H7 (cell line): ENCODE measurements at places on chromosomes 3 and 15.

DNA sequence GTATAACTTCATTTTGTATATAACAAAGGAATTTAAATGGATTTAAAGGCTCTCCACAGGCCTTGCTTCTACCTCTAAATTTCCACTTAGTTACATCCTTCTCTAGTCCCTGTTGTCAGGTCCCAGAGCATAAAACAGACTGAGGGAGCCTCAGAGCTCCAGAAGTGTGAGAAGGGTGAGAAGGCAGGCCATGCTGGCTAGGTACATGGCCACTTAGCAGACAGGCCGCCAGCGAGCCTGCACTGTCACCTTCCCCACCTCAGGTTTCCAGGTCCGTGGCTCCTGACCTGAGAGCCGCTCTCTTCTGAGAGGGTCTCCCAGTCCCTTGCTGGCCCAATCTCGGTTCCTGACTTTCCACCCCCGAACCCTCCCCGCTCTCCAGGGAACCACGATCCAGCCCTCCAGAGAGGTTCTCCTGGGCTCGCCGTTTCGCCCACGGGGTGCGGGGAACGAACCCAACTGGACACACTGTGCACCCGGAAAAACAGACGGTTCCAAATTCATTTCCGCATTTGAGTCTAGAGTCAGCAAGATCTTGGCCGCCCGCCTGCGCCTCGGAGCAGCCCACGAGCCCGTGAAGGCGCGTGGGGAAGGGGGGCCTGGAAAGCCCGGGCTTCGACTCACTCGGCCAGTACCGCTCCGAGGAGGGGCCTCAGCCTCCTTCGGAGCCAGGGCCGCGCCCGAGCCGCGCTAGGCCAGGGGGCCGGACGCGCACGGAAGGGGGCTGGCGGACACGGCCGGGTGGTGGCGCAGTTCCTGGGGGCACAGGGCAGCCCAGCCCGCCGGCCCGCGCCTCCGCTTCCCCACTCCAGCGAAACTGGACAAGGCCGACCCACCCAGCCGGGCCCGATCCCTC, 16.7 kb upstream of the SOX2 start:
- DNase-seq = peak; percentile 92

DNA sequence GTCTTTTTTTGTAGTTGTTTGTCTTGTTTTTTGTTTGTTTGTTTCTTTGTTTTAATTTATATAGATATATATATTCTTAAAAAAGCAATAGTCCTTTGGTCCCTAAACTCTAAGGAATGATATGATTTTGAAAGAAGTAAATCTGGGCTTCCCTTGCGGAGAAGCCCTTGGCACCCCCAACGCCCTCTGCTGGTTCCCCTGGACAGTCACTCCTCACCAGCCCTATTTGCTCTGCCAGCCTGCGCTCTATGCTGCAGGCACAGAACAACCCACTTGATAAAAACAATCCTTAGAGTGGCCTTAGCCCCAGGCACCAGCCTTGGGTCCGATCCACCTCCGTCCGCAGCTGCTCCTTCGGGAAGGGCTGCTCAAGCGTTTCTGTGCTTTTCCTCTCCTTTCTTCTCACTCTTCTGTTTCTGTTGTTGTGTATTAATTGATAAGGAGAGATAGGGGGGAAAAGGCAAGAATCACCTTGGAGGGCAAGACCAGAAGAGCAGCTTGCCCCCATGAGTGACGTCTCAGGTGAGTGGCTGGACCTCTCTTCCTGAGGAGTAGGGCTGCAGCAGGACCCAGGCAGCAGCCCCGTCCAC, 13.7 kb upstream of the PARP6 start:
- DNase-seq = peak; percentile 86

DNA sequence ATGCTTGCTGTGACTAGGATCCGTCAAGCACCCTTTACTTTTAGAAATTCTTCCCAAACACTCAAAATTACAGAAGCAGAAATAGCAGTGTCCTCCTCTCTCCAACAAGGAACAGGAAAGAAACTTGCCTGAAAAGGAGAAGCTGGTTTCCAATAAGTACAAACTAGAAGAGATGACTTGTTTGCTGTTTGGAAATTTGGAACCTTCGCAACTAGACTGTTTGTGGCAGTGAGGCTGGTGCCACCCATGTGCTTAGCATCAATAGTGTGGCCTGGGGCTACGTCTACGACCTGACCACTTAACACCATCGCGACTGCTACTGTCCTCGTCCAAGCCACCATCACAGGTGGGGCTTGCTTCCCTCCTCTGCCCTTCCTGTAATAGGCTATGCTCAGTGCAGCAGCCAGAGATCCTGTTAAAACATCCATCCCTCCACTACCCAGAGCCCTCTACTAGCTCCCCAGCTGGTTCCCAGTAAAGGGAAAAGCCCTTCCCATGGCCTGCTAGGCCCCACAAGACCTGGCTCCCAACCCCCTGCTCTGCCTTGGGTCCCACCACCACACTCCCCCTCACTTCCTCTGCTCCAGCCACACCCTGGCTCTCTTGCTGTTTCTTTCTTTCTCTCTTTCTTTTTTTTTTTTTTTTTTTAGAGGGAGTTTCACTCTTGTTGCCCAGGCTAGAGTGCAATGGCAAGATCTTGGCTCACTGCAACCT, 52.6 kb upstream of the CCR2 start:
- no peak for DNase-seq

DNA sequence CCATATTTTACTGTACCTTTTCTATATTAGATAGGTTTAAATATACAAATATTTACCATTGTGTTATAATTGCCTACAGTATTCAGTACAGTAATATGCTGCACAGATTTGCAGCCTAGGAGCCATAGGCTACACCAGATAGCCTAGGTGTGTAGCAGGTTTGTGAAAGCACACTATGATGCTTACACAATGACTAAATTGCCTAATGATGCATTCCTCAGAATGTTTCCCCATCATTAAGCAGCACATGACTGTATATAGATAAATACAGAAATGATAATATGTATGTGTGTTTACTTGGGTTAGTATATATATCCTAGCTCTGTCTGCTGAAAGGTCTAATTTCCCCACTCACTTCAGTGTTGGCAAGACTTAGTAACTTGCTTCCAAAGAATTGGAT, 65.8 kb downstream of the MYL3 start:
- DNase-seq = no peak

- no peak for DNase-seq
Observed at GRCh38 chr3:151276687-151277042, 1.7 kb downstream of the P2RY14 start.

GRCh38 chr3:182686033-182686886, 107.0 kb upstream of the ATP11B start:
- no peak for DNase-seq

DNA sequence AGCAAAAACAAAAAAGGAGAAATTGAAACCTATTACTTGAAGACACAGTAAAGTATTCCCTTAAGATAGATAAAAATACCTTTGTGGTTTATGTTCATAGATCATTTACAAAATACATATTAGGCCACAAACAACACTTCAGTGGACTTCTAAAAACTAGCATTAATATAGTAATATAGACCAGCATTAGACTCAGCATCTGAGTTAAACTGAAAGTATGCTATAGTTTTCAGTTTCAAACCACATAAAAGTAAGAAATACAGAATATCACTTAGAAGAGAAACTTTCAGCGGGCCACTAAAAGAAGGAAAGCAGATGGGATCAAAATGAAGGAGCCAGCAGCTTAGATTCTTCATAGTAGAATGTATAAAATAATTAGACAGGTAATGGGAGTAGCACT, 86.6 kb downstream of the MSL2 start:
- no peak for DNase-seq

GRCh38 chr15:67416891-67417290, 104.0 kb upstream of the C15orf61 start:
- DNase-seq = no peak

GRCh38 chr3:147654827-147655226, 245.7 kb downstream of the ZIC1 start:
- no peak for DNase-seq

- no peak for DNase-seq
Observed at GRCh38 chr3:130081351-130081881, at the start of gene ALG1L2. Gene ALG1L2, plus strand, starts transcription at chr3:130081831. Its CDS starts 186 bp downstream, at chr3:130082017.

GRCh38 chr3:184040010-184040409, 8.5 kb downstream of the HTR3D start:
- DNase-seq = peak; percentile 79

DNA sequence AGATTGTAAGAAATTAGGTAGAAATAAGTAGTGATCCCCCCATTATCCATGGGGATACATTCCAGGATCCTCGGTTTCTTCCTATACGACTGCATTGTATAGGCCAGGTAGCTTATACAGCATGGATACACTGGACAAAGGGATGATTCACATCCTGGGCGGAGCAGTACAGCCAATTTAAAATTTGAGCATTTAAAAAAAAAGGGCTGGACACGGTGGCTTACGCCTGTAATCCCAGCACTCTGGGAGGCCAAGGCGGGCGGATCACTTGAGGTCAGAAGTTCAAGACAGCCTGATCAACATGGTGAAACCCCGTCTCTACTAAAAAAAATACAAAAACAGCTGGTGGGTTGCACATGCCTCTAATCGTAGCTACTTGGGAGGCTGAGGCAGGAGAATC, 976 bp upstream of the ARGFX start:
- no peak for DNase-seq

GRCh38 chr3:125022206-125022605, 33.6 kb downstream of the HEG1 start:
- DNase-seq = no peak

GRCh38 chr3:112744825-112745566, 101.7 kb downstream of the CD200R1L start:
- DNase-seq = no peak

GRCh38 chr3:165669504-165669903, 167.7 kb downstream of the BCHE start:
- no peak for DNase-seq

GRCh38 chr3:119637679-119638477, 22.5 kb downstream of the POPDC2 start:
- DNase-seq = no peak

GRCh38 chr3:101870138-101870537, 20.8 kb downstream of the NFKBIZ start:
- no peak for DNase-seq

- DNase-seq = peak; percentile 63
Observed at GRCh38 chr3:58521917-58522631, 14.9 kb downstream of the ACOX2 start.

GRCh38 chr15:39587731-39588530, 7.1 kb downstream of the THBS1 start:
- no peak for DNase-seq

- DNase-seq = no peak
Observed at GRCh38 chr3:77055841-77056341, 16.0 kb downstream of the ROBO2 start.

- no peak for DNase-seq
Observed at GRCh38 chr3:193853511-193854219, 260.7 kb downstream of the OPA1 start.

- DNase-seq = peak; percentile 50
Observed at GRCh38 chr15:78923480-78924360, 21.1 kb downstream of the CTSH start.

DNA sequence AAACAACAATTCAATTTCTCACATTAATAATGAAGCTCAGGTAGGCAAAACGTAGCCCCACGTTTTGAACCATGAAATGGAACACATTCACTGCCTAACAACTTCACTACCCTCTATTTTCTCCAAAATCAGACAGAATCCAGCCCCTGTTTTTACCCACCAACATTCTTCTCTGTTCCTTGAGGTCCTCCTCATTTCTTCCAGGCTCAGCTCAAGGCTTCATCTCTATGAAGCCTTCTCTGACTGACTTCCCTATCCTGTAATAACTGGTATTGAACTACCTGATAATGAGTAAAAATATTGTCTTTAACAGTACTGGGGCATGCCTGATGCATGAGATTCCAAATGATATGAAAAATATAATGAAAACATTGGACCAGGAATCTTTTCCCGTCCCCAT, 2.2 kb downstream of the TFRC start:
- no peak for DNase-seq

- no peak for DNase-seq
Observed at GRCh38 chr3:121155028-121155427, 247.0 kb downstream of the STXBP5L start.

DNA sequence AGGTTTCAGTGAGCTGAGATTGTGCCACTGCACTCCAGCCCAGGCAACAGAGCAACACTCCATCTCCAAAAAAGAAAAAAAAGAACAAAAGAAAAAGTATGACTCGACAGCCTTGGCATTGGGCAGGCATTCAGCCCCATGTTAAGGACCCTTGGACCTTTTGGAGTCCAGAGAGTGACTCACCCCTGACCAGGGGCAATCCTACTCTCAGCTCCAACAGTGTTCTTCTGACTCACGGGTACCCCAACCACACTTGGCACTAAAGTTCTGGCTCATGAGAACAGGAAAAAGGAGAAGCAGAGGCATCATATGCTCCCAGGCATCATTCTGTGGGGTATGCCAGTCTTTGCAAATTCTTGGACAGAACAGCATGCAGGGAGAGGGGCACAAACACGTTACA, 252.4 kb upstream of the HES1 start:
- no peak for DNase-seq

DNA sequence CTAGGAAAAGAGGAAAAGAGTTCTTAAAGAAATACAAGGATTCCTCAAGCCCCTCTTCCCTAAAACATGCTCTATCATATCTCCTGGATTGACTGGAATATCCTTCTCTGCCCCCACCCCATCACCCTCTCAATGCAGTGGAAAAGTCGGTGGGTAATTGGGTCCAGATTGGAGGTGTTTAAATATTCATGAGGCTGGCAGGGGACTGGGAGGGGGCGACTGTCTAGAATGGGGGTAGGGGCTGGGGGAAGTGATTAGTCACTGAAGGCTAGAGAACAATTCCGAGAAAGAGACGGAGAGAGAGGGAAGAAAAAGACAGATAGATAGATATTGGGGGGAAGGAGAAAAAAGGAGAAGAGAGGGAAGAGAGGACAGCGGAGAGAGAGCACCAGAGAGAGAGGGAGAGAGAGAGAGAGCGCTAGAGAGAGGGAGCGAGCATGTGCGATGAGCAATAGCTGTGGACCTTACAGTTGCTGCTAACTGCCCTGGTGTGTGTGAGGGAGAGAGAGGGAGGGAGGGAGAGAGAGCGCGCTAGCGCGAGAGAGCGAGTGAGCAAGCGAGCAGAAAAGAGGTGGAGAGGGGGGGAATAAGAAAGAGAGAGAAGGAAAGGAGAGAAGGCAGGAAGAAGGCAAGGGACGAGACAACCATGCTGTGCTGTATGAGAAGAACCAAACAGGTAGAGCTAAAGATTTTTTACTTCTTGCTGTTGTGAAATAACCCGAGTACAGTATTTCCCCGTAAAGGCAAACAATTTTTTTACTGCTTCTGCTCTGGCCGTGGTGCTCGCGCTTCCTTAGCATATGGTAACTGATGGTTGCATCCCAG, at the start of gene GAP43:
TSS of gene GAP43 (plus strand) at position 467 of the 825 bp plus-strand sequence. CDS start at position 647, 180 bp downstream.
- DNase-seq = peak; percentile 16

DNA sequence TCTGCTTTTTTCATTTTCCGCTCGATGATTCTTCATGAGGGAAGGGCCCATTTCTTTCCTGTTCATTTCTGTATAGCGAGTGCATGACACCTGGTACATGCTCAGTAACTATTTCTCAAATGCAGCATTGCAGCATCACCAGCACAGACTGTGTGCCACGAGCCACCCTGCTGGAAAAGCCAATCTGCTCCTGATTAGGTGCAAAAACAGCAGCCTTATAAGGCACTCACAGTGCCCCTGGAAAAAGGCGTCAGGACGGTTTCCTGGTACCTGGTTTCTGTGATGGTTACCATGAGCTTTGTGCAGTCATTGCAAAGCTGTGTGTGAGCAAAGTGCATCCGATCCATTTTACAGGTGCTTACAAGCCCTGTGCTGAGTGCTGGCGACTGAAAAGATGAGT, 15.8 kb downstream of the ST8SIA2 start:
- DNase-seq = no peak

GRCh38 chr15:74222240-74223119, 13.6 kb upstream of the CCDC33 start:
- peak; percentile 74 for DNase-seq
